T-helper 1 cell (primary cell): ENCODE measurements at places on chromosomes 3 and 15.

DNA sequence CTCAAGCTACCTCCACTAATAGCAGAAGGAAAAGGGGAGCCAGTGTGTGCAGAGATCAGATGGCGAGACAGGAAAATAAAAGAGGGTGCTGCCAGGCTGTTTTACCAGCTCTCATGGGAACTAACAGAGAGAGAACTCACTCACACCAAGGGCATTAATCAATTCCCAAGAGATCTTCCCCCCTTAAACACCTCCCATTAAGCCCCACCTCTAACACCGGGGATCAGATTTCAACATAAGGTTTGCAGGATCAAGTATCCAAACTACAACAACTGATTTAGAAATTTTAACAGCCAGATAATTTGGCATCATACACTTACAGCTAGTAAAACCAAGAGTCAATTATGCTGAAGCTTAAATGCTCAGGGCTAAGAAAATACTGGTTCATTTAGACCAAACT, 18.9 kb downstream of the CD200 start:
- DNase-seq, result no peak

GRCh38 chr3:135240426-135240825, 445.4 kb downstream of the EPHB1 start:
- DNase-seq, result peak; percentile 6

- no peak for DNase-seq
Observed at GRCh38 chr3:133871368-133872090, 24.2 kb downstream of the RAB6B start.

GRCh38 chr3:37423825-37424224, 249.4 kb upstream of the LRRFIP2 start:
- DNase-seq, result no peak

DNA sequence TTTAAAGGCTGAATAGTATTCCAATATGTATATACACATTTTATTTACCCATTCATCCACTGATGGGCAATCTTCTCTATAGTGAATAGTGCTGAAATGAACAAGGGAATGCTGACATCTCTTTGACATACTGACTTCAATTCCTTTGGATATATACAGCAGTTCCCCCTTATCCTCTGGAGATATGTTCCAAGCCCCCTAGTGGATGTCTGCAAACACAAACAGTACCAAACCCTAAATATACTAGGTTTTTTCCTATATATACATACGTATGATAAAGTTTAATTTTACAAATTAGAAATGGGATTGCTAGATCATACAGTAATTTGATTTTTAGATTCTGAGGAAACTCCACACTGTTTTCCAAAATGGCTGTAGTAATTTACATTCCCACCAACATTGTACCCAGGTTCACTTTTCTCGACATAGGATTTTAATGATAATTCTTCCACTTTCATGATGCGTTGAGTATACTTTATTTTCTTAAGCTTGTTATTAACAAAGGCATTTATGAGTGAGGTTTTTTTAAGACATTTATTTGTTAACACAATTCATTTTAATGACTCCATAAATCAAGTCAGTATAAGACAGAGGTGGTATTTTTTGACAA, 38.2 kb downstream of the VPS13C start:
- DNase-seq, result no peak

DNA sequence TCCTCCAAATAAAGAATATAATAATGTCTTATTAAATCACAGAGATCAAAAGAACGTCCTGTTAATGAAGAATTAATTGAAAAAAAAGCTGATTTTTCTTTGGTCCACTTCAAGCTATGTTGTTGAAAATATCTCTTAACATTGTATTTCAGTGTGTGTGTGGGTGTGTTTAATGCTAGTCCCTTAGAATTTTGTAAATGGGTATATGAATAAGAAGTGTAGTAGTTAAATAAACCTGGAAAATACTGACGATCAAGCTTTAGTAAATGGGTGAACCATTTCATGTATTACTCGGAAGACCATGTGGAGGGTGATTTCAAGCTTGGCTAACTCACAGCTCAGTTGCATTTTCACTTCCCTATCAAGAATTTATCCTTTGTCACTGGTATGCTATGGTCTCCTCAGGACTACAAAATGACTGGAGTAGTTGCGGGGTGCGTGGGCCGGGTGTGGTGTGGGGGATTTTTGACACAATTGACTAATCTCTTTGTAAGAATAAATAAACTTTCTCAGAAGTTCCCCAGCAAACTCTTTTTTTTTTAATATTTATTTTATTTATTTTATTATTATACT, 586.4 kb downstream of the GRM7 start:
- DNase-seq, result no peak

- no peak for DNase-seq
Observed at GRCh38 chr3:150917951-150918350, 12.7 kb upstream of the MINDY4B start.
